ENCODE measurements at places on chromosomes 16 and 17.
A peak's percentile ranks its signal among the peaks of the same experiment; 100 is the strongest.

DNA sequence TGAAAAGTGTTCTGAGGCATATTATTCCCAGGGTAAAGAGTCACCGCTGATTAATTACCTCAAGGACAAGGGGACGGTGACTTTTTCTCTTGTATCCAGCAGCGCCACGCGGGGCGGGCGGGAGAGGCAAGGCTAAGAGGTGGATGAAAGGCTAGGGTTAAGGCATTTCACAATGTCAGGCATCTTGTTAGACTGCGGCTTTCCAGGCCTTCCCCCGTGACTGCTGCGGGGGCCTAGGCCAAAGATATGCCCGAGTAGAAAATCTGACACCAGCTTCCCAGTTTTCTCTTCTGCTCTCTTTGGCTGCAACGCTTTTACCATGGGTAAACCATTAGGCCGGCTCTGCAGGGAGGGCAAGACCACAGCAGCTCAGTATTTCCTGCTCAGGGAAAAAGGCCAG lies 698.2 kb downstream of the MAF start:
- no peak for DNase-seq

GRCh38 chr17:75642182-75642783 lies 9.0 kb downstream of the SMIM5 start:
- DNase-seq = peak; percentile 74

GRCh38 chr17:51147650-51148049 lies 5.7 kb upstream of the NME1 start:
- peak; percentile 32 for DNase-seq

DNA sequence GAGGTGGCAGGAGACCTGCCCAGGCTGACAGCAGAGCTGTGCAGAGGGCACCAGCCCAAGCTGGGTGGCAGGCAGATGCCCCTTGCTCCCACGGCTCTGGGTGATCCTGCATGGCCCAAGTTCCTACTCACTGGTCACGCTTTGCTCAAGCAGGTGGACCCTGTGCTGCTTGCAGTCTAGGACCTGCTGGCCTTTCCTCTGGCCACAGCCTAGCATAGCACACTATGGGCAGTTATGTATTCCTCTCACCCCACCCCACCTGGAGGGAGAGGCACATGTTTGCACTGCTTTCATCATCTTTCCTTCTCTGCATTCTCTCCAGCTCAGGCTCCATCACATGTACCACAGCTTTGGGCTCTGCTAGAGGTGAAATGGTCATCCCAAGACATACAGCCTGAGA lies 19.6 kb upstream of the SREBF1 start:
- no peak for DNase-seq

DNA sequence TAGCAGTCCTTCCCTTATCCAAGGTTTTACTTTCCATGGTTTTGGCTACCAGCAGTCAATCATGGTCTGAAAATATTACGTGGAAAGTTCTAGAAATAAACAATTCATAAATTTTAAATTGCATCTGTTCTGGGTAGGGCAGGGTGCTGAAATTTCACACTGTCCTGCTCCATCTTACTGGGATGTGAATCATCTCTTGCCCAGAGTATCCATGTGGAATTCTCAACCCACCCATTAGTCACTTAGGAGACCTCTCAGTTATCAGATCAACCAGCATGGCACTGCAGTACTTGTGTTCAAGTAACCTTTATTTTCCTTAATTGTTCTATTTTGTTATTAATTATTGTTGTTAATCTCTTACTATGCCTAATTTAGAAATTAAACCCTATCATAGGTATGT lies 202.8 kb upstream of the CPHXL start:
- DNase-seq = no peak

DNA sequence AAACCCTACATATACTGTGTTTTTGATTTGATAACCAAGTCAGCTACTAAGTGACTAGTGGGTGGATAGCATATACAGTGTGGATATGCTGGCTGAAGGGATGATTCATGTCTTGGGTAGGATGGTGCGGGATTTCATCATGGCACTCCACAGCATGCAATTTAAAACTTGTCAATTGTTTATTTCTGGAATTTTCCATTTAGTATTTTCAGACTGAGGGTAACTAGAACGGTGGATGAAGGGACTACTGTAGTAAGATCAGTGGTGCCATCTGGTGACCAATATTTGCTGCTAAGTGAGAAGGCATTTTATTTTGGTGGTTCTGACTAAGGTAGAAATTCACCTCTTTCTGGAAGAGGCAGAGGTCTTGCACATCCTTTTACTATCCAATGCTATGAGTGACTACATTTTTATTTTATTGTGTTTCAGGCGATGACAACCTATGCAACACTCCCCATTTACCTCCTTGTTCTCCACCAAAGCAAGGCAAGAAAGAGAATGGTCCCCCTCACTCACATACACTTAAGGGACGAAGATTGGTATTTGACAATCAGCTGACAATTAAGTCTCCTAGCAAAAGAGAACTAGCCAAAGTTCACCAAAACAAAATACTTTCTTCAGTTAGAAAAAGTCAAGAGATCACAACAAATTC lies 3.1 kb downstream of the CDC6 start:
- peak; percentile 73 for DNase-seq

DNA sequence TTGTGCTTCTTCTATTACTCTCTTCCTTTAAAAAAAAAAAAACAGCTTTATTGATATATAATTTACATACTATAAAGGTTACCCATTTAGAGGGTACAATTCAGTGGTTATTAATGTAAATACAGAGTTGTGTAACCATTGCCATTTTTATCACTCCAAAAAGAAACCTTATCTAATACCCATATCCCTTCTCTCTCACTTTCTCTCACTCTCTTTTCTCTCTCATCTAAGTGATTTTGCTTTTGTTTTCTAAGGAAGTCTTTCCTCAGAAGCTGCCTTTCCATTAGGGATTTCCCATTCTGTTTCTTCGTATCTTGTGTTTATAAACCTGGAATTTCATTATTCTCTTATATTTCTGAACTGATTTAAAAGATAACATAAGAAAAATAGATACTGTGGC lies 55.5 kb downstream of the NFAT5 start:
- DNase-seq = no peak

DNA sequence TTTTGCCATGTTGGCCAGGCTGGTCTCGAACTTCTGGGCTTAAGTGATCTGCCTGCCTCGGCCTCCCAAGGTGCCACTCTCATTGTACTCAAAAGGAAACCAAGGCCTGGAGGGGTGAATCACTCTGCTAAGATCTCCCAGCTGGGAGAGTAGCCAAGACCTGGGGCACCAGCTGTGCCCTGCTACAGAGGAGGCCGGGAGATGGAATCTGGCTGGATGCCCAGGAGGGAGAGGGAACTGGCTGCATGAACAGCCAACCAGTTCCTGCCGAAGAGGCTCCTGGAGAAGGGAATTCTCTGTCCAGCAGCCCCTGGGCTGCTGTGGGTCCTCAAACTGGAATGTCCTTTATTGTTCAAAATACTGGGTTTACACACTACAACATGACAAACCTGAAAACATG lies 238.7 kb upstream of the CIBAR2 start:
- no peak for DNase-seq

GRCh38 chr17:71111934-71112333 lies 942.6 kb downstream of the KCNJ2 start:
- no peak for DNase-seq

DNA sequence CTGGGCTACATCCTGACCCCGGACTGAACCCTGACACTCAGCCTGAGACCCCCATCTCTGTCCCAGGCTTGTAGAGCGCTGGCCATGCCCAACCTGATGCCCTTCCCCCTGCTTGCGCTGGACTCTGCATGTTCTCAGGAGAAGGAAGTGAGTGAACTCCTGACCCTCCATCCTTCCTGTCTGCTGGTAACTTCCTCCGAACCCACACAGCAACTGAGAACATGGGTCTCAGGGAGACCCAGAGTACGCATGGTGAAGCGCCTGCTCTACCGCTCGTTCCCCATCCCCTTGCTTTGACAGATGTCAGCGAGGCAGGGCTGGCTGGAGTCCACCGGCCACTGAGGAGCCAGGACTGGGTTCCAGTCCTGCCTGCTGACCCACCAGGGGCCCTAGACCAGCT lies 6.1 kb downstream of the CAMKK1 start:
- no peak for DNase-seq

GRCh38 chr17:16005636-16006035 lies 6.0 kb downstream of the TTC19 start:
- DNase-seq = no peak

- DNase-seq = no peak
Observed at GRCh38 chr17:79565606-79566250, 45.1 kb downstream of the RBFOX3 start.

DNA sequence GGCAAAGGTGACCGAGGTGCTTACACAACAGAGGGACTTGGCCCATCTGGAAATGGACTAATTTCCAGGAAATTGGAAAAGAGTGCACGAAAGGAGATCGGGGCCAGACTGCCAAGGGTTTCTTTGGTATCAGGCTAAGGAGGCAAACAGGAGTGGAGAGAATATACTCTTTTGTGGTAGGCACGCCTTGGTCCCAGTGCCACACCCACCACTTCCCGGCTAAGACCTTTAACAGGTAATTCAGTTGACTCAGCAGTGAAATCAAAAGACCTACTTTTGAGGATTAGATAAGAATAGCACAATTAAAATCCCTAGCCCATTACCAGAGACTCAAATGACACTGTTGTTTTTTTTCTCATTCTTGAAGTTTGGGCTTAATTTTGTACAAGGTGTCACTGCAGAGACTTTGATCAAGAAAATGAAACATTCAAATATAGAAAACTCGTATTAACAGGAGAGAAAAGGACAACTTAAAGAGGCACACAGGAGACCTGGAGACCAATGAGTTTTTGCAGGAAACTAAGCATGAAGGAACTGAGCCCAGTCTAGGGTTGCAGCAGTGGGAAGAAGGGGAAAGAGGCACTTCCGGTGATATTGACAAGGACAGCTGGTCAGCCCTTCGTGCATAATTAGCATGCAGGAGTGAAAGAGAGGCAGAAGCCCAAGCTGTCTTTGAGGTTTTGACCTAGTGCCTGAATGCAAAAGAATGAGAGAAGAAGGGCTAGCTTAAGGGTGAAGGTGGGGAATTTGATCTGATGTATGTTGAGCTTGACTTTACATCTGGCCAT lies 265.5 kb upstream of the CCL2 start:
- no peak for DNase-seq

GRCh38 chr16:59339871-59340270 lies 605.8 kb upstream of the GOT2 start:
- no peak for DNase-seq

DNA sequence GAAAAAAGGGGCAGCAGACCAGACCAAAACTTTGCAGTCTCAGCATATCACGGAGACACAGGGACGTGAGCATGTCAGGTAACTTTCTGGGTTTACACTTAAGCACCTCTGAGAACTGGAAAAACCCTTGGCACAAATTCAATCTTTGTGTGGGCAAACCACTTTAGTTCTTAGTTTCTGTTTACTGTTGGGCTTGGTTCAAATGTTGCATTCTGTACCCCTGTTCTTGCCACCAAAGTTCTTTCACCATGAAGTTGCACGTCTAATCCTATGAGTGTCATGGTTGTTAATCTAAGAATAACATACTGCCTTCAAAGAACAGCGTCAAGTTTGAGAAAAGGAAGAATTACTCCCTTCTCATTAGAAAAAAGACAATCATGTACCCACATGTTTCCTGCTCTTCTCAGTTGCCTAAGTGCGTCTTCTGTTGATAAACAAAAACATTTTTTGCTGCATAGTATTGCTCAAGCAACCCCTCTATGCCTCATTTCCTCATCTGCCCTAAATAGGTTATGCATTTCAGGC lies 11.6 kb downstream of the KRT33A start:
- DNase-seq = no peak

DNA sequence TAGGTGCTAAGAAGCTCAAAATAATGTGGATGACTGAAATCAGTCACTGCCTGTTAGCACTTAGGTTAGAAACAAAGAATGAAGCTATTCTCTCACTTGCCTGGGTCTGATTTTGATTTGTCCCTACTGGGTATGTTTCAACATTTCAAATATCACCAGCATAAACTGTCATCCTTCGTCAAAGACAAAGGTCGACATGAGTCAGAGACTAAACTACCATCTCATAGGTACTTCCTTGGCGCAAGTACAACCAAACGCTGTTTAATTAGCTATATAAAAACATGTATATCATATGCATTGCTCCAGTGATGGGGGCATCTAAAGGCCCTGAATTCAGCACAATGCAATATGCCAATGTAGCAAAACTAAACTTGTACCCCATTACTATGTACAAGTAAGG lies 4.0 kb downstream of the AKTIP start:
- DNase-seq = no peak

DNA sequence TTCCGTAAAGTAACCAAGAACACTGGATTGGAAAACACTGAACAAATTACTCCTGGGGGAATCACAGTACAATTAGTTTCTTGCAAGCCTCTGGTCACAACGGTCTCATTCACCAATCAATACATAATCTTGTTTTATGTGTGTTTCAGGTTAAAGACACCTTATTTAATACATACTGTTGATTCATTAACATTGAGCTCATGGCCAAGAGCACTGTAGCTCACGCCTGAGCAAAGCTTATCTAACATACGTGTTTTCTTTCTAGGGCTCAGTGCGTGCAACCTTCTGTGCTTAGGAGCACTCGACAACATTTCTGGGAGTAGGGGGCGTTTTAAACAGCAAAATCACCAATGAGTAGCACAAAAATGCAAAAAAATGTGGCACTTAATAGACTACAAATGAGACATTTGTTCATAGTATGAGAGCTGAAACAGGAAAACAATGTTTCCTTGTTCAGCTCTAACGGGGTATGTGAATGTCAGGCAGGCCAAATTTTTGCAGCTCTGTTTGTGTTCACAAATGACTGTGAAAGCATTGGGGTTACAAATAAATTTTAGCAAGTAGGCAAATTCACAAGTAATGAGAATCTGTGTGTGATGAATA lies 206.2 kb downstream of the CNTNAP4 start:
- DNase-seq = no peak

DNA sequence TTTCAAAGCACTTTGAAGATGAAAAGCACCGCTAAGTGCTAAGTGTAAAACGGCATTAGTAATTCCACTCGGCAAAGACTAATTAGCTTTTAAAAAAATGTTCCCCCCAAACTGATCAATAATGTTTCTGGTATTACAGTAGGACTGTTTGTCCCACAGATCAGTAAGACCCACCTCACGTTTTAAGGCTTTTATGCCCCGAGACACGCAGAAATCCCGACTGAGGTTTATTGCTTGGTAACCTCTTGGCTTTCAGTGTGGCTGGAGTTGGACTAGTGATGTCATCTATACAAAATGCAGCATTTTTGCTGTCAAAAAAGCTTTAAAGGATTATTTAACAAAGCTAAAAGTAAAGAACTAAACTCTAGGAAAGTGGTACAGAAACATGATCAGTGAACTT lies 414.6 kb upstream of the PSMD7 start:
- no peak for DNase-seq

GRCh38 chr16:72182976-72183375 lies 11.0 kb upstream of the PMFBP1 start:
- DNase-seq = no peak

DNA sequence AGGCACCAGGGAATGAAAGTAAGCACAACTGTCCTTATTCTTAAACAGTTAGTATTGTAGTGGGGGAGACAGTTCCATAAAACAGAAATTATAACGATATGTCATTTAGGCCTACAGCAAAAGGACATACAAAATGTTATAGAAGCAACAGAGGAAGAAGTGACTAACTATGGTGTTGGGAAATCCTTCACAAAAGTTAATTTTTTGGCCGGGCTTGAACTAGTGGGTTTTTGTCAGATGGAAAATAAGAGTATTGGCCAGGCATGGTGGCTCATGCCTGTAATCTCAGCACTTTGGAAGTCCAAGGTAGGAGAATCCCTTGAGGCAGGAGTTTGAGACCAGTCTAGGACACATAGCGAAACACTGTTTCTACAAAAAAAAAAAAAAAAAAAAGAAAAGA lies 127.8 kb downstream of the SSH2 start:
- no peak for DNase-seq

- no peak for DNase-seq
Observed at GRCh38 chr17:18326039-18326438, 10.9 kb downstream of the SMCR8 start.

GRCh38 chr17:19449656-19450055 lies 38.6 kb downstream of the RNF112 start:
- no peak for DNase-seq

All from erythroblast (primary cell).